ENCODE measurements at places on chromosomes 13 and 19. TPM values are rescaled to one million over a fixed set of nuclear protein-coding genes. Genes with fewer than 3 reads are reported as not detected.

The CEACAM3 gene
- total RNA-seq: not detected

DNA sequence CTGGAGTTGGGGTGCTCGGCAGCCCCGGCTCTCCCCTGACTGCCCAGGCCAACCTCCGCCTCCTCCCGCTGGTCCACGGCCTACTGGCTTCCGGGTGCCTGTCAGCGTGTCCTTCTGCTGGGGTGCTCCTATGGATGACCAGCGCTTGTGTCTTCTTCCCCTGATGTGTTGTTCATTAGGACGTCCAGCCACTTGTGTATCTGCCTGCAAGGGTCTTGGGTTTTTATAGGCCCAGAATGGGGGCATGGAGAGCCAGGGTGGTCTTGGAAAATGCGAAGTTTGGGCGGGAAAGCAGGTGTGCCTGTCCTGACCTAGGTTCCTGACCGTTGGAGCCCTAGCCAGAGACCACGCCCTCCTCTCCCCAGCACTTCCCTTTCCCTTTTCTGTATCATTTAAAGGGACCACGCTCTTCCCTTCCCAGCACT lies 139.8 kb downstream of the SLITRK5 start:
- DNase-seq: no peak

The FREM2 gene
- 75.3 TPM for total RNA-seq

The SLC7A1 gene
- total RNA-seq: 31.3 TPM

DNA sequence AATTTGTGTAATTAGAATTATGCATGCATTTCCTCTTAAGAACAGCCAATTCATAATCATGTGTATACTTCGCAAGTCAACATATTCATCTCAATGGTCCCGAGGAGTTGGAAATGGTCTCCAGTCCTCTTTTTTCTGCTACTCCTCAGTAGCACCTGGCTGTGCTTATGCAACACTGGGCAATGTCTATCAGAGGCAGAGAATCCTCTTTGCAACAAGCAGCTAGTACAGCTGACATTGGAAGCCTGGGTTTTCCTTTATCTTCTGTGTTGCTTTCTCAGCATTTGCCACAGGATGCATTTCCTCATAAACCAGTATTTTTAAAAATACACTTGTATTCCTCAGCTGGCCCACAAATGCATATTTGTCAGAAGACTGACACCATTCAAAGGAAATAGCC lies 405.3 kb upstream of the GPC6 start:
- no peak for DNase-seq
